ENCODE measurements at places on chromosomes 6 and 20.

GRCh38 chr20:52983726-52984450 lies 11.7 kb downstream of the TSHZ2 start:
- peak; percentile 10 for DNase-seq

- no peak for DNase-seq
These were observed 1.8 kb upstream of the PHACTR2 start for GRCh38 chr6:143675946-143676345.

GRCh38 chr6:20674664-20675063 lies 140.4 kb downstream of the CDKAL1 start:
- no peak for DNase-seq

DNA sequence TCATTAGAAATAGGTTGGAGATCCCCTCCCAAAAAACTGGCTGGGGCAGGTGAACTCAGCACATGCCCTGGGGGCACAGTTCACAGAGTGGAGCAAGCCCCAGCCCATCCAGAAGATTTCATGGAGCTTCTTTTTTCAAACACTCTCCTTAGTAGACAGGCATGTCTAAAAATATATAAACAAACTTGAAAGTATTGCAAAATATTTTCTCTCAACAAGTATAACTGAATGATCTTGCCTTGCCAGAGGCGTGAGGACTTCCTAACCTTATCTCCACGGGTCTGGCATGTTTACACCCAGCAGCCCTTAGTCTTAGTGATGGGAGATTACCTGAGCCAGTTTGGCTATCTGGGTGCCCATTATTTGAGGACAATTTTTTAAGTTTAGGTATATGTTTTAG lies 107.1 kb downstream of the QRSL1 start:
- DNase-seq: no peak

- DNase-seq: no peak
These were observed 52.9 kb downstream of the TRMT11 start for GRCh38 chr6:126039284-126039683.

GRCh38 chr6:52063584-52064344 lies 23.6 kb downstream of the PKHD1 start:
- DNase-seq: peak; percentile 25

- DNase-seq: no peak
These were observed 26.7 kb upstream of the SRC start for GRCh38 chr20:37319151-37319671.

DNA sequence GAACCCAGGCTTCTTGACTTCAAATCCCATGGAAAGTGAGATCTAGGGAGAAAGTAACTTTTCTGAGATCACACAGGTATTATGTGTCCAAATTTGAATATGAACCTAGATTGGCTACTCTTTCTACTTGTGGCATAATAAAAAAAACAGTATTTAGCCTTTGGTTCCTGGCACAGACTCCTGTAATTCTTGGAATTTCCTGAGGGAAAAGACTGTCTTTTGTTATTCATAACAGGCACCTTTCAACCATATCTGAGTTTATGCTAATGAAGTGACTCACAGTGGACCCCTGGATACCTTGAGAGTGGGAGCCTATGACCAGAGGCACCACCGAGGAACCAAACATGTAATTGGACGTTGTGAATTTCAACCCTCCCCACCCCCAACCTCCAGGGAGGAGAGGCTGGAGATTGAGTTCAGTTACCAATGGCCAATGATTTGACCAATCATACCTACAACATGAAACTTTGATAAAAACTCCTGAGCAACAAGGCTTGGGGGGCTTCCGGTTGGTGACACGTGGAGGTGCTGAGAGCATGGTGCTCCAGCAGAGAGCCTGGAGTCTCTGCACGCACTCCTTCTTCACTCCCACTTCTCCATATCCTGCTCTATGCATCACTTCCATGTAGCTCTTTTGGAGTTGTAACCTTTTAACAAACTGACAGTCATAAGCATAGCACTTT lies 48.8 kb downstream of the LAMA4 start:
- DNase-seq: no peak

- DNase-seq: no peak
These were observed 121.6 kb upstream of the LGSN start for GRCh38 chr6:63441266-63441956.

DNA sequence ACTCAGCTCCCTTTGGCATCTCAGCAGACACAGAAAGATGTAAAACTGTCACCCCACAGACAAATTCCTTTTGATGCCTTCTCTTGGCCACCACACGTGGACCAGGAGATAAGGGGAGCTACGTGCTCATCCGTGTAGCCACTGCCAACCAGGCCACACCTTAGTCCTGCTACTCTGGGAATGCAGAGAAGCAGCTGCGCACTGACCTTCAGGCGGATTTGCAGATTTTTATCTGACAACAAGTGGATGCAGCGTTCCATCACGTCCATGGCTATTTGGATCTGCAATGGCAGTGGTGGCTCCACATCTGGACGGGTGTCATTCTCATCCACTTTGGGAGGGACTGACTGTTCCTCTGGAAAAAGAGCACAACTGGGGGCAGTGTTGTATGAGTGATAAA lies 30.8 kb downstream of the TTI1 start:
- no peak for DNase-seq
